ENCODE measurements at places on chromosomes 4 and X.

DNA sequence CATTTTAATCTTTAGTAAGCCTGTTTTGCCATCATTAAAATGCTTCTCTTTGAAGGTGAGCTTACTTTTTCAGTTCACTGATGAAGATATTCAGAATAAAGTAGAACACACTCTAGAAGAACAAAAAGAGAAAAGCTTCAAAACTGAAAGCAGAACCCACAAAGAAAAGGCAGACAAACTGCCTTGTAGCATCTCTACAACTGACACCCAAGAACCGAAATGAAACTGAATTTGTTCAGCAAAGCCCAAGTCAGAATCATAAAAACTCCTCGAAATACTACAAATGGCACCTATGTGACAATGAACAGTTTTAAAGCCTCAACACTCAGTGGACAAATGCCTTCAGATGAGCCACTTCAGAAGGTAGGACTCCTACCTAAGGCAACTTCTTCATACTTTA lies 83.6 kb downstream of the MAML3 start:
- DNase-seq: no peak

GRCh38 chr4:2141762-2142451 lies 82.8 kb downstream of the NAT8L start:
- no peak for DNase-seq

DNA sequence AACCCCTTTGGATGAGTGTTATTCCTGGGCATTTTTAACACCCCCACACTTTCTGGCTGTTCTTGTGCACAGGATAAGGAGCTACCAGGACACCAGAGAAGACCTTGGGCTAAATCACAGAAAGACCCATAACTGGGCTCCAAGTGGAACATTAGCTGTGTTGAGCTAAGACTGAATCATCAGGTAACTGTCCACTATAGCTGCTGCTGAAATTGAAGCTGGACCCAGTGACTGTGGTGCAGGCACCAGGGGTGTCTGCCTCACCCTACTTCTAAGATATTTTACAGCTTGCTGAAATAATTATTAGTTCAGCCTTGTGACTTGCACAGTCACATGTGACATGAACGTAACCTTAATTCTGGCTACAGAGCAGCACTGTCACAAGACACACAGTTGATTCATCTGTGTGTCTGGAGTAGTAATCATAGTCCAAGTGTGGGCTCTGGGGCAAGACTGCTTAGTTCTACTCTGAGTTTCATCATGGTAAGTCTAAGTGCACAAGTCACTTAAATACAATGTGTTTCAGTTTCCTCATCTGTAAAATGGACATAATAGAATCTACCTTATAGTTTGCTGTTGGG lies 127.4 kb downstream of the SLC39A8 start:
- no peak for DNase-seq

DNA sequence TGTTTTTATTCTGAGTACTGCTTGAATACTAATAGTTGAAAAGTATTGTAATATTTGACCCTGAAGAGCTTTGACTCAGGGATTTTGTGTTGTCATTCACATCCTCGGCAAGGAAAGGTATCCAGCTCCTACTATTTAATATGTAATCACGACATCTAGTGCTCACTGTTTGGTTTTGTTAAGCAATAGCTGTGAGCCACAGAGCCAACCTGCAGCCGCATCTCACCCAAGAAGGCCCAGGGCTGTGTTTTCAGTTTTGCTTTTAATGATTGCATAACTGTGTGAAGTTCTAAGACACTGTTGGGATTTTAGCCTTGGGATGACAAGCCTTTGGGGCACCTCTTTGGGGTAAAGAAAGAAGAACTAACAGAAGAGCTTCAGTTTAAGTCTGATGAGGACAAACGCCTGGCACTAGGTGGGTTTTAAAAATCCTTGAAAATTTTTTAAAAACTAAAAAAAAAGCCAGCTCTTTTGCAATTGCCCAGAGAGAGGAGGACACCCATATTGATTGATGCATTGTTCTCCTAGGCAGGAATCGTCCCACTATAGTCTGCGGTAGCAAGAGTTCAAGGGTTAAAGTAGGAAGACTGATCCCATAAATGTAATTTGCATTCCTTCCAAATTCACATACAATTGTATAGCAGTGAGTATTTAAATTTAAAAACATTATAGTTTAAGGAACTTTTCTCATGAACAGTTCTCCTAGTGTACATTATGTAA lies 157.8 kb downstream of the RELL1 start:
- peak; percentile 66 for DNase-seq

DNA sequence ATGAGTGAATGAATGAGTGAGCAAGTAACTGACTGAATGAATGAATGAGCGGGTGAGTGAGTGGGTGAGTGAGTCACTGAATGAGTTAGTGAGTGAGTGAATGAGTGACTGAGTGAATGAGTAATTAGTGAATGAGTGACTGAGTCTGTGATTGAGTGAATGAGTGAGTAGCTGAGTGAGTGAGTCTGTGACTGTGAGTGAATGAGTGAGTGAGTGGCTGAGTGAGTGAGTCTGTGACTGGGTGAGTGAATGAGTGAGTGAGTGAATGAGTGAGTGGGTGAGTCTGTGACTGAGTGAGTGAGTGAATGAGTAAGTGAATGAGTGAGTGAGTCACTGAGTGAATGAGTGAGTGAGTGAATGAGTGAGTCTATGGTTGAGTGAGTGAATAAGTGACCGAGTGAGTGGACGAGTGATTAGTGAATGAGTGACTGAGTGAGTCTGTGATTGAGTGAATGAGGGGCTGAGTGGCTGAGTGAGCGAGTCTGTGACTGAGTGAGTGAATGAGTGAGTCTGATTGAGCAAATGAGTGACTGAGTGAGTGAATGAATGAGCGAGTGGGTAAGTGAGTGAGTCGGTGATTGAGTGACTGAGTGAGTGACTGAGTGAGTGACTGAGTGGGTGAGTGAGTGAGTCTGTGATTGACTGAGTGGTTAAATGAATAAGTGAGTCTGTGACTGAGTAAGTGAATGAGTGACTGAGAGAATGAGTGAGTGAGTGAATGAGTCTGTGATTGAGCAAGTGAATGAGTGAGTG lies 223.0 kb upstream of the PSAPL1 start:
- DNase-seq: no peak

GRCh38 chrX:50680990-50681389 lies 133.0 kb downstream of the SHROOM4 start:
- DNase-seq: no peak

- no peak for DNase-seq
These were observed 93.3 kb downstream of the CPZ start for GRCh38 chr4:8685831-8686230.

DNA sequence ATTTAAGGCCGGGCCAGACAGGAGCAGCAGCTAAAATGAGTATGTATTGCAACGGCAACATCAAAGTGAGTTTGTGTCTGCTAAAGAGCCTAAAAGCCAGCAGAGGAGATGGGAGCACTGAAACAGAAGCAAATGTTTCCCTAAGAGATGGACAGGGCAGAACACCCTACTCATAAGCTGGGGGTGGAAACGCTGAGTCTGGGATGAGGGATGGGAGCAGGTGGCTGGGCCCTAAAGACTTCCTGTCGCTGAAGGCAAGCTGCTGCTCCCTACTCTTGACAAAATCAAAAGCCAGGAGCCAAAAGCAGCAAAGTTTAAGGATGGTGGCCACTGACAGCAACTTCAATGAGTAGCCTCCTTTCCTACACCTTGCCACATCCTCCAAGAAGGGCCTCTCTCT lies 40.6 kb upstream of the NAP1L5 start:
- DNase-seq: no peak

- DNase-seq: no peak
These were observed 28.2 kb downstream of the SULT1E1 start for GRCh38 chr4:69831646-69832325.

GRCh38 chr4:76234679-76235044 lies 16.9 kb upstream of the FAM47E start:
- no peak for DNase-seq

- DNase-seq: no peak
These were observed 22.1 kb downstream of the STAP1 start for GRCh38 chr4:67580577-67580976.

- DNase-seq: no peak
These were observed 8.0 kb upstream of the CDKN2AIP start for GRCh38 chr4:183436417-183436816.

DNA sequence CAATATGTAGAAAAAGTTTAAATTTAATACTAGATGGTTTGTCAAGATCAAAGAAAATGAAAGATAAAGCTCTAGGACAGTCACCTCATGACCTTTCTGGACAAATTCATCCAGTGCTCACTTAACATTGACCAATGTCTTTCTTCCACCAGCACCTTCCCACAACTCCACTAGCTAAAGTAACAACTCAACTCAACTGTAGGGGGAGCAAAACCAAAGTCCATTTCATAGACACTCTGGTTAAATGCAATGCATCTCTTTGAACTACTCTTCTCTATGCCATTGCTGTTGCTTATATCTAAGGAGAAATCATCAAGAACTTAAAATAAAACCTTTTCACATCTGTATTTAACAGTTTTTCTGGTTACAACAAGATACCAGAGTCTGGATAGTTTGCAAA lies 25.1 kb downstream of the UGT2B4 start:
- DNase-seq: peak; percentile 10

DNA sequence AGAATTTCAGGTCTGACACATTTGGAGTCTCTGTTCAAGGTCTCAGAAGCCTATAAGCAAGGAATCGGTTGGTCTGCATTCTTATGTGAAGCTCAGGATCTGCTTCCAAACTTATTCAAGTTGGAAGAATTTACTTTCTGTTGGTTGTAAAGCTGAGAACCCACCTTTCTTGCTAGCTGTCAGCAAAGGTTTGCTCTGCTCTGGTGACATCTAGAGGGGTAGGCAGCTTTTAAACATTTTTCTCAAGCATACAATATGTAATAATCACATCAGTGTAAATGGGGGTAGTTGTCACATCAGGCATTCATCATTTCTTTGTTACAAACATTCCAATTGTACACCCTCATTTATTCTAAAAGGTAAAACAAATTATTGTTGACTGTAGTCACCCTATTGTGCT lies 935.2 kb downstream of the TRAM1L1 start:
- no peak for DNase-seq

GRCh38 chrX:107442914-107443527 lies 6.4 kb upstream of the FRMPD3 start:
- no peak for DNase-seq

DNA sequence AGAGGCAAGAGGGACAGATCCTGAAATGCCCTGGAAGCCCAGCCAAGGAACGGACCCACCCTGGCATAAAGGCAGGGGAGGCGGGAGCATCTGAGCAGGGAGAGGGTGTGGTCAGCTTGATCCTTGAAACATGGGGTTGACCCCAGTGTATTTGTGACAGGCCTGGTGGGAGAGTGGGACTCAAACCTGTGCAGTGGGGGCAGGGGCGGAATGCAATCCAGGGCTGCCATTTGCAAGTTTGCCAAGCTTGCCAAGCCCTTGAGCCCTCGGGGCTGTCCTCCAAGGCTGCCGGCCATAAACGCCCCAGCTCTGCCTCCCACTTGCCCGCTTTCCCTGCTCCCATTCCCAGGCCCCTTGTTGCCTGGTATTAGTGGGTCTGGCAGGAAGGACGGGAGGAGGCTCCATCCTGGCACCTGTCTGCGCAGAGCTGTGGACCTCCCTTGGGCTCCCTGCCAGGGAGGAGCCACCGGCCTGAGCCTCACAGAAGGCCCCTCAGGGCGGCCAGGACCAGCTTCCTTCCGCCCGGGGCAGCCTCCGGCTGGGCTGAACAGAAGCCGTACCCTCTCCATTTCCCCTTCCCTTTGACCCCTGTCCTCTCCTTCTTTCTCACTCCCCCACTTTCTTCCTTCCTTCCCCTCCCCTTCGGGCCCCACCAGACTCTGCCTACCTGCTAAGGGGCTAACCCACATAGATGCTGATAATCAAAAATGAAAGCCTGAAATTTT lies 661 bp downstream of the S100P start:
- no peak for DNase-seq

- DNase-seq: no peak
These were observed 34.3 kb downstream of the CD99L2 start for GRCh38 chrX:150864127-150864526.

GRCh38 chrX:95291561-95291960 lies 1393.1 kb upstream of the DIAPH2 start:
- DNase-seq: no peak

- DNase-seq: no peak
These were observed 50.9 kb downstream of the KIT start for GRCh38 chr4:54708339-54709279.

- DNase-seq: no peak
These were observed 134.4 kb upstream of the CPEB2 start for GRCh38 chr4:14867847-14868246.

DNA sequence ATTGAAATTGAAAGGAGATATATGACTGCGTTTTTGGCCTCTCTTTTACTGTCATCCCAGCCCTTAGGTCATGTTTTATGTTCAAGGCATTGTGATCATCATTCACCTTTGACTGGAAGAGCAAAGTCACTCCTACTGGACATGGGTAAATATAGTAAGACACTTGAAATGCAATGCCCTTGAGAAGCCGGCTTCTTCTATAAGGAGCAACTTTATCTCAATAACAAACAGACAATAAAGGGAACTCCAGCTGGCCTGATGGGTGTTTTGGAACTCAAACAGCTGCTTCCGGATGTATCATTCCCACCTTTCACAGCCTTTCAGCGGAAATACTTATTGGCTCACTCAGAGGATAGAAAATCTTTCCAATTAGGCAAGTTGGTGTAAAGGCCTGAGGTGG lies 65.1 kb upstream of the C4orf54 start:
- no peak for DNase-seq

DNA sequence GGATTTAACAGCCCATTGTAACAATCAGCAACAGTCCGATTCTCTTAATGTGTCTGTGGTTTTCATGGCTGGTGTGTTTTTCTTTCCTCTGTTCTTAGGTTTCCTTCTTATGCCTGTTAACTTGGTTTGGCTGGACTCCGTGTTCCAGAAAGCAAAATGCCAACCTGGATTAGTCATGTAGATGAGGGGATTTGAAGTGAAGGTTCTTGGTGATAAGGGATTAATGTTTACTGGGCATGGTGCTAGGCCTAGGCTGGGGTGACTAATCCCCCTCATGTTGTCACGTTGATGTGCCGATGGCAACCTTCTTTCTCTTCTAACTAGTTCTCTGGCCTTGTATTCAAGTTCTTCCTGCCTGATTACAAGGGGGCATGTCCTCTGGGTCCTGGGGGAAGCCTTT lies 85.9 kb downstream of the REPS2 start:
- peak; percentile 95 for DNase-seq

DNA sequence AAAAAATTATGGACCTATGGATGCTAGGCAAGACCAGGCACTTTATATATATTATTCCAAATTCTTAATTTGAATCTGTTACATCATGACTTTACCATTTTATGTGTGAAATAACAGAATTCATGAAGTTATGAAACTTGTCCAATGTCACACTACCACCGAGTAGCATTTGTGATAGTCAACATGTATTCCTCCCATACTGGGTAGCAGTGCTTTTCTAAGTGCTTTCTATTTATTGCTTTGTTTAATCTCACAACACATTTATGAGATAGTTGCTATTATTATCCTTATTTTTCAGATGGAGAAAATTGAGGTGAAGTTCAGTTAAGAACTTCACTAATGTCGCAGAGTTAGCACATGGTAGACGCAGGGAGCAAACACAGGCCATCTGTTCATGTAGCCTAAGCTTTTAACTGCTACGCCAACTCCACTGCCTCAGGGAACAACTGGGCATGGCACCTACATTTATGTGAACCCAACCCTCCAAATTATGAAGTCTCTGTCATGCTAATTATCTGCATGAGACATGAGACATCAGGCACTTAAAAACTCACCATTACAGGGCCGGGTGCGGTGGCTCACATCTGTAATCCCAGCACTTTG lies 20.8 kb downstream of the GUCY1A1 start:
- DNase-seq: no peak

Data from amniotic epithelial cell (primary cell).